ENCODE measurements at places on chromosomes 11 and 22. TPM values are rescaled to one million over a fixed set of nuclear protein-coding genes. Genes with fewer than 3 reads are reported as not detected.
A peak's percentile ranks its signal among the peaks of the same experiment; 100 is the strongest.

GRCh38 chr22:49320714-49321476 is 506.8 kb downstream of the BRD1 start:
- H3K36me3 ChIP-seq: no peaks in the 10 kb centered on the region
- peaks cover 2% of the 10 kb centered on the region for H3K4me1 ChIP-seq
- H3K27ac ChIP-seq: no peak overlapping the region
- DNase-seq: no peak
- peaks cover 7% of the 10 kb centered on the region for H3K27me3 ChIP-seq
- no peak overlapping the region for H3K4me3 ChIP-seq

- peaks cover 14% of the 10 kb centered on the region for H3K27me3 ChIP-seq
- no peak overlapping the region for H3K4me3 ChIP-seq
- DNase-seq: no peak
- no peaks in the 10 kb centered on the region for H3K36me3 ChIP-seq
Observed at GRCh38 chr11:116533186-116533825, 239.5 kb downstream of the BUD13 start.

- no peak overlapping the region for H3K4me3 ChIP-seq
- no peaks in the 10 kb centered on the region for H3K36me3 ChIP-seq
- H3K27me3 ChIP-seq: no peaks in the 10 kb centered on the region
- no peak for DNase-seq
- peaks cover 4% of the 10 kb centered on the region for H3K4me1 ChIP-seq
- no peak overlapping the region for H3K27ac ChIP-seq
Observed at GRCh38 chr11:122633219-122633829, 22.2 kb upstream of the UBASH3B start.

DNA sequence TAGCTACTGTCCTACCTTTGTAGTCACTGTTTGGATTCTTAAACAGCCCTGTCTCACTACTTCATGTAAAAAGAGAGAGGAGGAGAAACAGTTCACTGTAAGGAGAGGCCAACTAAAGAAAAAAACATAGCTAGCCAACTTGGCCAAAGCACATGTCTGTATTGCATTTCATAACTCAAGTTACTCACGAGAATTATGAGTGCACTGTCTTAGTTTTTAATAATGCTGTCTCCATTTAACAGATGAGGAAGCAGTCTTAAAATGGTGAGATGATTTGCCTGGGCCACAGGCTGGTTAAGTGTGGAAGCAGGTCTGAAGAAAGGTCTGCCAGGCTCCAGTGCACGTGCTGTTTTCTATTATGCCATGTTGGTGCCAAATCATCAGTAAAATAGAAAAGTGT is 104.5 kb downstream of the UVRAG start:
- H3K4me1 ChIP-seq: no peaks in the 10 kb centered on the region
- no peak overlapping the region for H3K27ac ChIP-seq
- H3K4me3 ChIP-seq: no peak overlapping the region
- H3K27me3 ChIP-seq: no peaks in the 10 kb centered on the region
- no peaks in the 10 kb centered on the region for H3K36me3 ChIP-seq

OR52N4 gene
- total RNA-seq: 0.96 TPM

DNA sequence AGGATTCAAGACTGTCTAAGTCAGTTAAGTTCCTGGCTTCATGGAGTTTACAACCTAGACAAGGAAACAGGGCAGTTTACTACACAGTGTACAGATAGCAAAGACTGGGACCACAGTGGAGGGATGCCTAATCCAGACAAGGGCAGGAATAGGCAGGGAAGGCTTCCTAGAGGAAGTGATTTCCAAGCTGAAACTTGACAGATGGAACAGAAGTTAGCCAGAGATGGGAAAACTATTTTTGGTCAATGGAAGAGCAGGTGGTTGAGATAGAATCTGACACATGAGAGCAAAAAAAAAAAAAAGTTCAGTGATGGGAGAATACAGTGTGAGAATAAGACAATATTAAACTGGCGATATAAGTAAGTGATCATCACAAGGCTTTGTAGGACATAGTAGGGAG is 1.3 kb downstream of the COA4 start:
- peaks cover 36% of the 10 kb centered on the region for H3K36me3 ChIP-seq
- no peak overlapping the region for H3K27ac ChIP-seq
- peak overlapping the region; percentile 74 for H3K4me3 ChIP-seq
- H3K4me1 ChIP-seq: peaks cover 30% of the 10 kb centered on the region
- DNase-seq: no peak
- H3K27me3 ChIP-seq: no peaks in the 10 kb centered on the region

- H3K36me3 ChIP-seq: no peaks in the 10 kb centered on the region
- H3K27me3 ChIP-seq: no peaks in the 10 kb centered on the region
- peak; percentile 51 for DNase-seq
- H3K27ac ChIP-seq: peak overlapping the region; percentile 67
Observed at GRCh38 chr11:47399860-47400767, 8.3 kb upstream of the SLC39A13 start.

NEFH gene
- 0.06 TPM for total RNA-seq

- H3K4me3 ChIP-seq: no peak overlapping the region
- no peak overlapping the region for H3K27ac ChIP-seq
- peaks cover 6% of the 10 kb centered on the region for H3K4me1 ChIP-seq
- H3K27me3 ChIP-seq: peaks cover 23% of the 10 kb centered on the region
Observed at GRCh38 chr11:13013054-13013488, 4.0 kb downstream of the RASSF10 start.

ELF5 gene
- total RNA-seq: not detected

- no peak for DNase-seq
- no peaks in the 10 kb centered on the region for H3K4me1 ChIP-seq
- H3K27me3 ChIP-seq: no peaks in the 10 kb centered on the region
- no peak overlapping the region for H3K4me3 ChIP-seq
- H3K36me3 ChIP-seq: no peaks in the 10 kb centered on the region
- no peak overlapping the region for H3K27ac ChIP-seq
Observed at GRCh38 chr11:69521457-69521856, 40.0 kb downstream of the LINC01488 start.

- no peaks in the 10 kb centered on the region for H3K27me3 ChIP-seq
- DNase-seq: no peak
- peaks cover 33% of the 10 kb centered on the region for H3K36me3 ChIP-seq
- peaks cover 17% of the 10 kb centered on the region for H3K4me1 ChIP-seq
- no peak overlapping the region for H3K4me3 ChIP-seq
Observed at GRCh38 chr11:70368961-70369360, 29.4 kb upstream of the CTTN start.
